D721Med (cell line): ENCODE measurements at places on chromosomes 2 and 18.
A peak's percentile ranks its signal among the peaks of the same experiment; 100 is the strongest.

GRCh38 chr2:57465967-57466366 is 580.6 kb upstream of the VRK2 start:
- no peak for DNase-seq

DNA sequence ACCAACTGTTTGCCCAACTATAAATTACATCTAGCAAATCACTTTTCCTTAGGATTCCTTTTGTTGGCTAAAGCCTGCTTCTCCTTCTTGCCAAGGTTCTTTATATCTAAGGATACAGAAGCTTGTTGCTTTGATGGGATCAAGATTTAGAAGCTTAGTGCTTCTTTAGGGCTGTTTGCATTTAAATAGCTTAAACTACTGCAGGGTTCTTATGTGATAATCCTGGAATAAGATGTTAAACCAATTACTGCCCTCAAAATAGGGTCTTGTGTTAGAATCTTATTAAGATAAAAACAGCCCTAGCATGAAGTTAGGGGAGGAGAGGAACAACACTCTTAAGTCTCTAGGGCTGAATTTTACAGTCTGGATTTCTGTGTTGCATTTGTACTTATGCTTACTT is 64.2 kb downstream of the KIF5C start:
- DNase-seq = peak; percentile 23

GRCh38 chr2:124810132-124810531 is 785.0 kb downstream of the CNTNAP5 start:
- DNase-seq = no peak

- no peak for DNase-seq
These were observed 72.2 kb upstream of the CHRNA1 start for GRCh38 chr2:174836377-174836994.

GRCh38 chr2:127330753-127331152 is 36.8 kb upstream of the ERCC3 start:
- no peak for DNase-seq

GRCh38 chr18:32026491-32027086 is 8.0 kb downstream of the RNF125 start:
- no peak for DNase-seq

DNA sequence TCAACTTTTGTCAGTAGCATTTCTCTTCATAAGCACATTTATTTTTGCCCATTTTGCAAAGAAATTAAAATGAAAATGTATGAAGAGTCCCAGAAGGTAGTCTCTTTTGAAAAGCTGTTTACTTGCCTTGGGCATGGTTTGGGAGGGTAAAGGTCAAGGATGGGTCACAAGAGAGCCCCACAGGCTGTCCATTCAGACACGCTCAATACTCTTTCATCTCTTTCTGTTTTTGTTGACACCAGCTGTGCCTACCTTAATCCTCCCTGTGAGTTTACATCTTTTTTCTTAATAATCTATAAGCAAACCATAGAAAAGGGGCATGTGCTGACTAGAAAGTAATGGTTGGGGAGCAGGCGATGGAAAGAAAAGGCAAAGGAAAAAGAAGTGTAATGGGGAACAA is 49.6 kb upstream of the KLF7 start:
- no peak for DNase-seq

DNA sequence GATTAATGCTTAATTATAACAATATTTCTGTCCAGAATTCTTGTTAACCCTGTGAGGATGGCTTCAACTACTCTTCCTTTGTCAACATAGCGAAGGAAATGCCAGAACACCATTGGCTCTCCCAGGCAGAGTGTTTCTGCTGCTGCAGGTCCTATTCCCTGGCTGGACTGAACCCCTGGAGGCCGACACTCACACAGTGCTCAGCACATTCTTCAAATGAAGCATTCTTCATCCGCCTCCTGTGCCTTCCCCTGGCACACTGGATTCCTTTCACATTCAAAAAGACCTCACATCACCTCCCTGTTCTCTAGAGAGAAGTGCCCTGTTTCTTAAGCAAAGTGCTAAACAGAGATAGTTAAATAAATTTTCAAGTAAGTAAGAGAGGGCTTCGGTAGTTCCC is 187.3 kb upstream of the MSH6 start:
- no peak for DNase-seq

GRCh38 chr2:230666885-230667712 is 45.5 kb upstream of the CAB39 start:
- DNase-seq = no peak

DNA sequence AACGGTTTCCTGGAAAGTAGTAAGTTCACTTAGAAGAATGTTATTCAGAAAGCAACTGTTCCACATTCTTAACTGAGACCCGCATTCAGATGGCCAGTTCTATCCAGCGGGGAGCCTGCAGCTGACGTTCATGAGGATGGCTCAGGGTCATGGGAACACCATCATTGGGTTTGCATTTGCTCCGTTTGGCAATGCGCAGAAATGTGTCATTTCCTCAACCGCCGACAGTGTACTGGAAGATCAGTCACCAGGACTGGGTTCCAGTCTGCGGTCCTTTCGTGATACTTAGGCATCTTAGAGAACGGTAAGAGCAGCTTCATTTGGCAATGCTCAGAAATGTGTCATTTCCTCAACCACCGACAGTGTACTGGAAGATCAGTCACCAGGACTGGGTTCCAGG is 104.0 kb downstream of the DNER start:
- no peak for DNase-seq

- no peak for DNase-seq
These were observed 143.8 kb downstream of the PIEZO2 start for GRCh38 chr18:11005528-11005927.

DNA sequence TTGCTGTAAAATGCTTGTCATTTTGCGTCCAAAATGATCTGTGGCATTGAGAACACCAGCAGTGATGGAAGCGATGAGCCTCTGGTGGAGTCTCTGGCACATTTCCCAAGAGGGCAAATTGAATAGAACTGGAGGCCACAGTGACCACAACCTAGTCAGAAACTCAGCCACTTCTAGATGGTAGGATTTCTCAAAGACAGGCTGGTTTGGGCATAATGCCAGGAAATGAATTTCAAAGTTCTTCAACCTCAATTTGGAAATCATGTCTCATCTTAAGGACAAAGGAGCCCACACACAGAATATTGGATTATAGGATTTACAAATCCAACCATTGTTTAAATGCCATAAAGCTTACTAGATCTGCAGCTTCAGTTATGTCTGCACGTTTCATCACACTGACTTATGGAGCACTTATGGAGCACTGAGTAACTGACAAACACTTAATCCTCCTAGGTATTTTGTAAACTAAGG is 132.1 kb downstream of the COL6A3 start:
- DNase-seq = no peak

GRCh38 chr2:200306196-200306930 is at the start of gene SPATS2L:
Gene SPATS2L (plus strand): TSS chr2:200306693. CDS start chr2:200389245, 82,552 bp downstream.
- peak; percentile 20 for DNase-seq

DNA sequence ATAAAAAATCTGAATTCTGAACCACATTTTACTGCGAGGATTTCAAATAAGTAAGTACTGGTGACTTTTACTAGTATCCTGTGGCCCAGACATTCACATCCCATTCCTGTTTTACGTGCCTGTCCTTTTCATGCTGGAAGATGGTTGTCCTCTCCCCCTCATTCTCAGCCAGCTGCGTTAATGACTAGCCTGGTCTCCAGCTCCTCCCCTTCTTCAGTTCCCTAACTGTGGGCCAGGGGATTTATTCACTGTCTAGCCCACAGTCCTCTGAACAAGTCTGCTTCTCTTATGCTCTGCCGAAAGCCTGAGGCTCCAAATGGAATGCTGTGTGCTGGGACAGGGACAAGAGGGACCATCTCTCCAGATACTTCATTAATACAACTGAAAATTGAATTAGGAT is 373.9 kb downstream of the PTPRM start:
- DNase-seq = no peak

GRCh38 chr18:6785411-6785810 is 55.9 kb downstream of the ARHGAP28 start:
- DNase-seq = no peak

DNA sequence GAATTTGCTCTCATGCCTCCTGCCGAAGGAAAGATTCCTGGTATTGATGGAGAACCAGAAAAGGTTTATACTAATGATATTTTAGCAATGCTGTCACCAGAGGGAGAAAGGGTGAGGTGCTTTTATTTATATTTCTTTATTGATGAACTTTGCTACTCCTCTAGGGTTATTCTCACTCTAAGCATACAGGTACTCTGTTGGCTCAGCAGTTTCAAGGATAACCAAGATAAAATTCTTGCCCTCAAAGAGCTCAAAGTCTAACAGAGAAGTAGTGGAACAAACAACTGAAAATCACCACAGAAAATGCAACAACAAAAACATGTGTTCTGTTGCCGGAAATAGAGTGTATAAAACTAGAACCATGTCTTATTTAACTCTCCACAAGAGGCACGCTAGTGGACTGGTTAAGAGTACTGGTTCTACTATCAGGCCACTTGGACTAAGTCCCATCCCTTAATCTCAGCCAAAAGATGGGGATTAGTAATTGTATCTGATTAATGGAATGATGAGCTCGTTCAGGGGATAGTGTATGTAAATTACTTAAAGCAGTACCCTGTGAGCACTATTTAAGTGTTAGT is 103.6 kb downstream of the DNAH6 start:
- DNase-seq = no peak

- no peak for DNase-seq
These were observed 89.7 kb downstream of the POLE4 start for GRCh38 chr2:75047992-75048625.

DNA sequence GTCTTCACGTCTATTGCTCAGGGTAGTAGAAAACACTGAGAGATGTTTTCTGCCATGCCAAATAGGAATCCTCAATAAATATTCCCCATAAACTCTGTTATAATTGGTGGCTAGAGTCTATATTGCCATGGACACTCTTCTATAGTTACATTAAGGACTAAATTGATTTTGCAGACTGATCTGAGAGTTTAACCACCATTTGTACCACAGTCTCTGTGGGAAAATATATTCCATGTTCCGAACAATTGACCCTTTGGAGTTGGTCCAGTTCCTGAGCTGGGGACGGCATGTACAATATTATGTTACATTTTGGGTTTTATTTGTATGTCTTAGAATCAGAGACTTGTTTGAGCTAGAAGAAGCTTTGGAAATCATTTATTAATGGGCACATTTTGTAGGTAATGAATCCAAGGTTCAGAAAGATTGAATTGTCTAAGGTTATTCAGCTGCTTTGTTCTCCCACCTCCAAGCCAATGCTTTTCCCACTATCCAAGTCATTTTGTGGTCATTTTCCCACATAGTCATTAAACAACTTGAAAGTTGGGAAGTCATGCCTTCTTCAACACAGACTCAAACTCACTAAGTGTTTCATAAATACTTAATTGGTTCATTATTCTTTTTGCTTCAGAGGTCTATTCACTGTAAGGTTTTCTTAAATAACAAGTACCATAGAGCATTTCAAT is 5.1 kb upstream of the PPP1CB start:
- DNase-seq = no peak

DNA sequence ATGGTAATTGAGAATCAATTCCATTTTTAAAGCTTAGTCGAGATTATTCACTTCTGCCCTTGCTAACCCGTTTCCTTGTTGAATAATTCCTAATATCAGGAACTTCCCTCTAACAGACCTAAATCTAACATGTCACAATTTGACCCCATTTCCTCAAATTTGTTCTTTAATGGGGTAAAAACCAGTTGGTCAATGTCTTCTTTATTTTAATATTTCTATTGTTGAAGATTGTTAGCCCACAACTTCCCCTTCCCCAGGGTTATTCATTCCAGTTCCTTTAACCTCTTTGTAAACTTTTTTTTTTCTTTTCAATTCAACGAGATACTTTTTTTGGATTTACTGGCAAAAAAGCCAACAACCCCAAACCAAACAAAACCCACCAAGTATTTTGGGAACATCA is 7.3 kb downstream of the TNFRSF11A start:
- DNase-seq = no peak

- DNase-seq = no peak
These were observed 255.5 kb downstream of the ETAA1 start for GRCh38 chr2:67652679-67653078.

GRCh38 chr18:47175898-47176575 is at the start of gene IER3IP1:
Gene IER3IP1 (minus strand): TSS chr18:47176364. CDS start chr18:47176277, 87 bp downstream.
- peak; percentile 93 for DNase-seq

DNA sequence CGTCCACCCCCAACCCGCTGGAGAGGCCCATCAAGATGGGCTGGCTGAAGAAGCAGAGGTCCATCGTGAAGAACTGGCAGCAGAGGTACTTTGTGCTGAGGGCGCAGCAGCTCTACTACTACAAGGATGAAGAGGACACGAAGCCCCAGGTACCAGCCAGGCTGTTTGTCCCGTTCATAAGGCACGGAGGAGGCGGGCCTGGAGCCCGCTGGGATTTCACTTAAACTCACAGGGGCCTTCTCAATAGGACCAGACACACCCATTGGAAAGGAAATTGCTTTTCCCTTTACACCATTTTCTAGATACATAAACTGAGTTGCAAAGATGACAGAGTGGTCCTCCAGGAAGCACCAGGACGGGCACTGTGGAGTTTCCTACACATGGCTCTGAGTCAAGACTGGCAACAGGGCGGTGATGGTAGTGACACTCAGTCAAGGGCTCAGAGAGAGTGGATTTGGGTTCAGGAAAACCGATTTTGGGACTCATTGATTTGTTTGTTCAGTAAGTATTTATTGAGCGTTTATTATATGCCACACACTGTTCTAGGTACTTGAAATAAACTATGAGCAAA is 40.7 kb downstream of the ARHGAP25 start:
- no peak for DNase-seq

DNA sequence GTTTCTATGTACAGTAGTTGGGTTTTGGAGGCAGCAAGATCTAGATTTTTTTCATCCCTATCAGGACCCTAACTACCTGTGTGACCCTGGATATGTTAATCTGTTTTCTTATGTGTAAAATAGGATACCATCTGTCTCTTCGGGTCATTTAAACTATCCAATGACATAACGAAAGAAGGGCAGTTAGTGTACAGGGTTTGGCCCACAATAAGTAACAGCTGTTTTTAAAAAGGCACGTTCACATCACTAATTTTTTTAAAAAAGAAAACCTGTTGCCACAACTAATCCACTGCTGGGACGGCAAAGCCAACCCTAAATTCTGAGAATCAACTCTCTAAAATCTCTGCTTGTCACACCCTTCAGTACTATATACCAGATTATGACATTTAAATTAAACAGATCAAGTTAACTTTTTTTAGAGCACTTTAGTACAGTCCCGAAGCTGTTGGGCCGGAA is 869 bp downstream of the USP40 start:
- no peak for DNase-seq

- no peak for DNase-seq
These were observed 143.5 kb downstream of the AQP4 start for GRCh38 chr18:26721854-26722564.

DNA sequence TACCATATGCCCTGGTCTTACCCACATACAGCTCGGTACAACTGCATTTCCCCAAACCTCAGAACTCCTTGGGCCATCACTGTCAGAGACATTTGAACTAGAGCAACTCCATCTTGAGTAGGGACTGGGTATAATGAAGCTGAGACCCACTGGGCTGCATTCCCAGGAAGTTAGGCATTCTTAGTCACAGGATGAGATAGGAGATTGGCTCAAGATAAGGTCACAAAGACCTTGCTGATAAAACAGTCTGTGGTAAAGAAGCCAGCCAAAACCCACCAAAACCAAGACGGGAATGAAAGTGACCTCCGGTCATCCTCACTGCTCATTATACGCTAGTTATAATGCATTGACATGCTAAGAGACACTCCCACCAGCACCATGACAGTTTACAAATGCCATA is 131.3 kb downstream of the PIK3C3 start:
- no peak for DNase-seq

GRCh38 chr18:48385596-48385995 is 23.6 kb downstream of the ZBTB7C start:
- no peak for DNase-seq

GRCh38 chr2:186205254-186205911 is 280.7 kb upstream of the ZC3H15 start:
- DNase-seq = no peak

GRCh38 chr18:67514901-67515540 is 1.5 kb downstream of the DSEL start:
- DNase-seq = no peak

- no peak for DNase-seq
These were observed 65.3 kb downstream of the MIB1 start for GRCh38 chr18:21805771-21806366.
